ENCODE measurements at places on chromosomes 3 and 15. TPM values are rescaled to one million over a fixed set of nuclear protein-coding genes. Genes with fewer than 3 reads are reported as not detected.

GRCh38 chr15:48458876-48459275, 127.6 kb downstream of the DUT start:
- DNase-seq, result no peak

DNA sequence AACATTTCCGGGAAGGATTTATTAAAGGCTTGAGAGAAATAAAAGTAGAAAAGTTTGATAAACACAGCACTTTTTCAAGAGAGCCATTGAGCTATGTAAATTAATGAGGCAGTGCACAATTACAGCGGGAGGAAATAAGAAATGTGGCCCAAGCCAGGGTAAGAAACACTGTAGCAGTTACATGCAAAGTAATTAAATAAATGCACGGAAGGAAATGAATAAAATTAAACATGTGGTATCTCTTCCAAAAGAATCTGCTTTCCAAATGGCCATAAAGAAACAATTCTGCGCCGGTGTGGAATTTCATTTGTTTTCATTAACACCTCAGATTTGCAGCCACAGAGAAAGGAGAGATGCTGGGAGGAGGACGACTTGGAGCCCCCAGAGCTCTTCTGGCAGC, 35.3 kb downstream of the ZPLD1 start:
- no peak for DNase-seq

Gene MAP6D1
- total RNA-seq, result 1.6 TPM

GRCh38 chr3:129548104-129548965, 5.4 kb downstream of the H1-8 start:
- no peak for DNase-seq

Gene SLC28A2
- not detected for total RNA-seq

- DNase-seq, result no peak
Measured at GRCh38 chr15:45373976-45374375, 4.4 kb downstream of the GATM start.

- no peak for DNase-seq
Measured at GRCh38 chr15:71337197-71337845, 222.1 kb downstream of the THSD4 start.

Measured in tibial nerve (tissue), 4 donors.